Substantia nigra (tissue), 51 donors: ENCODE measurements at places on chromosomes 16 and 17.
A peak's percentile ranks its signal among the peaks of the same experiment; 100 is the strongest.

GRCh38 chr16:78791011-78791410, 691.6 kb downstream of the WWOX start:
- no peak for DNase-seq

- no peak for DNase-seq
Observed at GRCh38 chr17:68801335-68802247, 153.6 kb downstream of the ABCA8 start.

GRCh38 chr17:292531-293382, 59.9 kb downstream of the RPH3AL start:
- DNase-seq, result no peak

DNA sequence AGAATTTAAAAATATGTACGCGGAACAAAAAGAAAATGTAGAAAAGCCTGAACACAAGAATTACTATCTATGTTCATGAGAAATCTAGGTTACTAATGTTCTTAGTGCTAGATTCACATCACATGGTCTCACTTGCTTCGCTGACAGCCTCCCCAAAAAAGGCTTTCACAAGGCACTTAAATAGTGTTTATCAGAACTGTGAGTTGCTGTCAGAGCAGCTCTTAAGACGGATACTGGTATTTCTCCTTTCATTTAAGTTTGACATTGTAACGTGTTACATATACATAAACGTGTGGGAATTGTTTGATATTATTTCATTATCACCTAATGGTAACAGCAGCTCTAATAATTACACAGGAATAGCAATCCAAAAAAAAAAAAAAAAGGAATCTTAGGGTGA, 150.9 kb downstream of the CDH8 start:
- DNase-seq, result no peak

- peak; percentile 99 for DNase-seq
Observed at GRCh38 chr16:15888072-15888976, at the start of gene CEP20. Gene CEP20, minus strand, starts transcription at chr16:15888603. Its CDS starts 18 bp downstream, at chr16:15888585.

DNA sequence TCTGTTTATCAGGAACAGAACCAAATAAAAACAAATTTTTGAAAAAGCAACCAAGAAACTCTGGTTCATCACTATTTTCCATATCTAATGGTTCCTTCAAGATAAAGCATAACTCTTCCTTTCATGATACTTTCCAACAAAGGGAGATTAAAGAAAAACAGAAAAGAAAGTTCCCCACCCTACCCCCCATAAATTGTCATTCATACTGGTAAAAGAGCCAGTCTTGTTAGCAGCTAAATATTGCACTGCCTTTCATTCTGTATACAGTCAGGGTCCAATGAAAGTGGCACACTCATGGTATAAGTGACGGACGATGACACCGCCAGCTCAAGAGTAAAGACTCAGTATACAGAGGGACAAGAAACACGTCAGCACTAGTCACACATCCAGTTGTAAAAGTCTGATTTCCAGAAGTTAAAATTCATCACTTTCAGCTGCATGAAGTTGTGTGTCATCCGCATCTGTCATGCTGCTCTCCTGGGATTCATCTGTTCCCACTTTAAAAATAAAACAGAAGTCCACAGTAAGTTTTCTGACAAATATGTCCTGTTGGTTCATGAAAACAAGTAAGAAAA, 68.5 kb downstream of the CDC27 start:
- DNase-seq, result no peak

DNA sequence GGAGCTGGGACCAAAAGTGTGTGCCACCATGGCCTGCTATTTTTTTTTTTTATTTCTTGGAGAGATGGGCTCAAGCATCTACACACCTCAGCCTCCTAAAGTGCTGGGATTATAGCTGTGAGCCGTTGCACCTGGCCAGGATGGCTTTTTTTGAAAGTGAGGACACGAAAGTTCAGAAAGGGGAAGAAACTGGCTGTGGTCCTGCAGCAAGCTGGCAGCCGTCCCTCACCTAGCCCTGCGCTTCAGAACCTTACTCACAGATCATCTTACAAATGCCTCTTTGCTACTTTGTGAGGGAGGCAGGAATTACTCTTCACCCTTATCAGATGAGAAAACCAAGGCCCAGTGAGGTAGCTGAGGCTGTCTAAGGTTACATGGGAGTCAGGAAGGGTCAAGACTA, 4.5 kb upstream of the PPY start:
- DNase-seq, result no peak

GRCh38 chr16:6672507-6672906, 660.1 kb upstream of the RBFOX1 start:
- no peak for DNase-seq

DNA sequence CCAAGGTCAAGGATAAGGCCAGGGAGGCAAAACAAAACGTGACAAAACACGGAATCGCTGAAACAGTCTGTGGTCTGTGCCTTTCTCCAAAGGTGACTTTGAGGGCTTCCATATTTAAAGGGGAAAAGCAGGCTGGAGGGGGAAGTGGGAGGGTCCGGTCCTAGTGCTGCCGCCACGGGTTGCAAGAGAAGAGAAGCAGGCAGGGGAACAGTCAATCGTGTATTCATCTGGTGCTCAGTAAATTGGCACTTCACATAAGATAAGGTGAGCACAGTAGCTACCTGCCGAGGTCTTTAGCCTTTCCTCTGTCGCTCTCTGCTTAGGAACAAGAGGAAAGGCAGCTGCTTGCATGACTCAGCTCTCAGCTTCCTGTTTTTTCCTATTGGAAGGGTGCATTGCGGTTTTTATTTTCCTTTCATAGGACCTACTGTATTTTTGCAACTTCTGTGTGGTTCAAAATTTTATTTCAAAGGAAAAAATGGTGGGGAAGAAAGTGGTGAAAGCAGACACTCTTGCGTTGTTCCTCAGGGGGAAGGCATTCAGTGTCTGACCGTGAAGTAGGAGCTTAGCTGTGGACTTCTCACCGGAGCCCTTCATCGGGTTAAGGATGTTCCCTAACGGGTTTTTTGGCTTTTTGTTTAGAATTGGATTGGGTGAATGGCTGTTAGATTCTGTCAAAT, 7.1 kb upstream of the LGALS3BP start:
- no peak for DNase-seq

GRCh38 chr17:68182011-68182306, 65.9 kb upstream of the AMZ2 start:
- DNase-seq, result no peak

GRCh38 chr17:1714980-1715802, 5.0 kb upstream of the TLCD2 start:
- no peak for DNase-seq

DNA sequence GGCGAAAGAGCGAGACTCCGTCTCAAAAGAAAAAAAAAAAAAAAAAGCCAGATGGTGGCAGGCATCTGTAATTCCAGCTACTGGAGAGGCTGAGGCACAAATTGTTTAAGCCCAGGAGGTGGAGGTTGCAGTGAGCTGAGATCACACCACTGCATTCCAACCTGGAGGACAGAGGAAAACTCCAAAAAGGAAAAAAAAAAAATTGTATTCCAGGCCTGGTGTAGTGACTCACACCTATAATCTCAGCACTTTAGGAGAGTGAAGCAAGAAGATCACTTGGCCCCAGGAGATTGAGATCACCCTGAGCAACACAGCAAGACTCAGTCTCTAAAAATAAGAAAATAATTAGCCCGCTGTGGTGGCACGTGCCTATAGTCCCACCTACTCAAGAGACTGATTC, 20.1 kb downstream of the HBQ1 start:
- no peak for DNase-seq

DNA sequence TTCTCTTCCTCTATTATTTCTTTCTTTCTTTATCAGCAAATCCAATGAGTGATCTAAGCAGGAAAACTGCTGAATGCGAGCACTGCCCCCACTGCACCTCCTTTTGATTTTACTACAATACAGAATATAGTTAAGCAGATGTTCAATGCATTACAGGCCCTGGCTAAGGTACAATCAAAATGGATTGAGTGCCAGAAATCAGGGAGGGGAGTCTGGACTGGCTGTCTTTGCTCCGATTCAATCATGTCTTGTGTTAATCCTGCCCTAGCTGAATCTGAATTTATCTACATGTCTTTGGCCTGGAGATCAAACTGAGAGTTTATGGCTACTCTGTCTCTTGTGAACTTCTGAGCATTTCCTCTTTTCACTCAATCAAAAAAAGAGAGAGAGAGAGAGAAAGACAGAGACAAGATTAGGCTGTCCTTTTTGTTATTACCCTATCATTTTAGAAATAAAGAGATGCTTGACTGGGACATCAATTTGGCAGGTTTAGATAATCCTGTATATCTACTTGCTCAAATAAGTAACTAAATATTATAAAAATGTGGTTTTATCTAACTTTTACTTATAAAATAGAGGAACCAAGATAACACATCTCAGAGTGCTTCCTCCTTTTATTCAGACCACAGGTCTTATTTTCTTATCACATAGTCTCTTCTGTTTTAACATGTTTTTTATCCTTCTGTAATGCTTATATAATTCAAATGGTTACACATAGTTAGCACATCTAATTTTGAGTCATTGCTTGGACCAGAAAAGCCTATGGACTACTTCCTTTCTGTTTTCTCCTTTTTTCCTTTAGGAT, 656.2 kb downstream of the KCNJ2 start:
- no peak for DNase-seq

GRCh38 chr16:88374736-88375135, 8.0 kb upstream of the ZNF469 start:
- no peak for DNase-seq

- DNase-seq, result no peak
Observed at GRCh38 chr16:20829536-20829935, 23.2 kb downstream of the REXO5 start.

GRCh38 chr17:59696682-59697277, 10.4 kb downstream of the PTRH2 start:
- DNase-seq, result no peak

DNA sequence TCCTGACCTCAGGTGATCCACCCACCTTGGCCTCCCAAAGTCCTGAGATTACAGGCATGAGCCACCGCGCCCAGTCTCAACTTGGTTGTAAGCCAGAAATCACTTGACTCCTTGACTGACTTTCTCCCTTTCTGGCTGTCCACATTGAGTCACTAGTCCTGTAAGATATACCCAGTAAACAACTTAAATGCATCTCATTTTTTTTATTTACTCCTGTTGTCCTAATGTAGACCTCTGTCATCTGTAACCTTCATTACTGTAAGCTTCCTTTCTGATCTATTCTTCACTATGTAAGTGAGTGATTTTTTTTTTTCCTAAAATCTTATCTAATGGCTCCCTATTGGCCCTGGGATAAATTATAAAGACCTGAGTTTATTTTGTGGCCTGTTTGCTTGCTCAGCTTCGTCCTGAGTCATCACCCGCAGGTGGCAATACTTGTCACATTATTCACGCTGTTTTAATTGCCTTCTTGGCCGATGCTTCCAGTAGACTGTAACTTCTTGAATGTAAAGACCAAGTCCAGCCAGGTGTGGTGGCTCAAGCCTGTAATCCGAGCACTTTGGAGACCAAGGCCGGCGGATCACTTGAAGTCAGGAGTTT, 41.0 kb downstream of the PAFAH1B1 start:
- no peak for DNase-seq

DNA sequence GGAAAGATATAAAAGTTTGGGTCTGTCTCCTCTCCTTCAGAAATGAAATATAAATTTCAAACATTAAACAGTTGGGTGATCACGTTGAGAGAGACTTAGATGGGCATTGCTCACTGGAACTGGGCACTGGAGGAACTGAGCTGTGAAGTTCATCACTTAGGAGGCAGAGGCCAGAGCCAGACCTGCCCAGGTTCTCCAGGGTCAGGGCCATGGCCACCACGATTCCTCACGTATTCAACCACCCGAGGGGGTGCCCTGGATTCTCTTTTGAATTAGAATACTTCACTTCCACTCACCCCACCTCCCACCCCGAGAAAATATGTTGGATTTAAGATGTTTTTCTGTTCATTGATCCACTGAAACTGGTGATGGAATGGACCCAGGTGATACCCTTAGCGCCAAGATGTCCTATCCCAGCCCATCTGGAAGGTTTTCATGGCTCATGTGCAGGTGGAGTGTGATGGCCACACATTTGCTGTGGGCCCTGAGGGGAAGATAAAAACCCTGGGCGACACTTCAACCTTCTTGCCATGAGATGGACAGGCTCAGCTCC, 6.1 kb downstream of the PRR29 start:
- DNase-seq, result no peak

GRCh38 chr16:82506692-82507670, 119.8 kb upstream of the CDH13 start:
- DNase-seq, result no peak

GRCh38 chr17:78665952-78666920, 89.0 kb upstream of the DNAH17 start:
- DNase-seq, result no peak

- peak; percentile 36 for DNase-seq
Observed at GRCh38 chr17:47978324-47978723, 7.4 kb downstream of the CDK5RAP3 start.

GRCh38 chr16:56758432-56758831, 28.5 kb downstream of the NUP93 start:
- DNase-seq, result no peak

DNA sequence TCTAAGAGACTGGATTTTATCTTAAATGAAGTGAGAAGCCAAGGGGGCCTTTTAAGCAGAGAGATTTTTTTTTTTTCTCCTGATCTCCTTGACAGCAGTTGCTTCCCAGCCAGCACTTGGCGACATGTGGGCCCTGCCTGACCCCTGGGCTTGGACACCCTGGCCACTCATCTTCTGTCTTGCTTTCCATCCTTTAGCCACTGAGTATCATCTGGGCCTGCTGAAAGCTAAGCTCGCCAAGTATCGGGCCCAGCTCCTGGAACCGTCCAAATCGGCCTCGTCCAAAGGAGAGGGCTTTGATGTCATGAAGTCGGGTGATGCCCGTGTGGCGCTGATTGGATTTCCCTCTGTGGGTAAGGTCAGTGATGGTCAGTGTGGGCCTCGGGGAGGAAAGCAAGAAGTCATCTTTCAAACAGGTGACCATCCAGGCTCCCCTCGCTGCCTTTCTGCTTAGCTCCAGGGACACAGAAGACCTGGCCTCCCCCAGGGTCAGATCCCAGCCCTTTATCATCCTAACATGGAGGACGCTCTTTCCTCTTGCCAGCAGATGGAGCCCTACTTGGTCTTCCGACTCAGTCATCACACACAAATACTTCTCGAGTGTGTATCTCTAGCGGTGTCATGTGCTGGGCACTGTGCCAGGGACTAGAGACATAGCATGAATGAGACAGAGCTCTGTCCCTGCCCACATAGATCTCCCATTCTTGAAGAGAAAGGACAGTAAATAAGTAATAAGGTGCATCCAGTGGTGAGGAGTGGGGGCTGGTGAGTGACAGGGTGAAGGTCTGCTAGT, 6.1 kb downstream of the DRG2 start:
- no peak for DNase-seq

- DNase-seq, result no peak
Observed at GRCh38 chr17:4425398-4425797, 8.3 kb upstream of the SPNS3 start.
